ENCODE measurements at places on chromosomes 6 and 20. TPM values are rescaled to one million over a fixed set of nuclear protein-coding genes. Genes with fewer than 3 reads are reported as not detected.
A peak's percentile ranks its signal among the peaks of the same experiment; 100 is the strongest.

GRIK2 gene
- total RNA-seq: 1.1 TPM

DNA sequence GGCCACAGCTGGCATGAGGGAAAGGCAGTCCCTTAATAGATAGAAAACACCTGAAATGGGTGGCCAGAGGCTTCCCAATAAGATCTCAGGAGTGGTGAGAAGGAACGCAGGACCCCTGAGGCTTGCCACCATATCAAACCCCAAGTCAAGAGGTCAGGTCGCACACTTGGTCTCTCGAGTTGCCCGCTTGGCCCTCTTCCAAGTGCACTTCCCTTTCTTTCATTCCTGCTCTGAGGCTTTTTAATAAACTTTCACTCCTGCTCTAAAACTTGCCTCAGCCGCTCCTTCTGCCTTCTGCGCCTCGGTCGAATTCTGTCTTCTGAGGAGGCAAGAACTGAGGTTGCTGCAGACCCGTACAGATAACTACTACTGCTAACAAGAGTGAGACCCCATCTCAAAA is 64.2 kb downstream of the SLC2A10 start:
- DNase-seq: no peak

DNA sequence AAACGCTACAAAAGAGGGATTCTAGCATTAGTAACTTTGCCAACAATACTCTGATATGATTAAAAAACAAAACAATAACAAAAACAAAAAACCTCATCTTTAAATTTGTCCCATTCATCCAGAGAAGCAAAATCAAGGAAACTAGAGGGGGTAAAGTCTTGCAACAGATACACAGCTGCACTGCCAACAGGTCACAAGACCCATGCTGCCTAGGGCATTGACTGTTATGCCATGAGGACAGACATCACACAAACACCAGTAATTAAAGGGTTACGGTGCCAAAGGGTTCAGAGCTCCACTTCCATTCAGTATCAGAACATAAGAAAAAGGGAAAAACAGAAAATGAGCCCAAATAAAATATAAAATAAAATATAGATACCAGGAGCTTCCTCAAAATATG is 1.6 kb downstream of the TBC1D20 start:
- DNase-seq: no peak

- no peak for DNase-seq
These were observed 49.2 kb downstream of the GOPC start for GRCh38 chr6:117553142-117553541.

ATAT1 gene
- total RNA-seq: 8.7 TPM

SAMD3 gene
- total RNA-seq: 10.7 TPM

- peak; percentile 74 for DNase-seq
These were observed 157.3 kb downstream of the DTNBP1 start for GRCh38 chr6:15505463-15505918.

PCK1 gene
- not detected for total RNA-seq

SLC16A10 gene
- total RNA-seq: 4.9 TPM

OTOR gene
- not detected for total RNA-seq

DNA sequence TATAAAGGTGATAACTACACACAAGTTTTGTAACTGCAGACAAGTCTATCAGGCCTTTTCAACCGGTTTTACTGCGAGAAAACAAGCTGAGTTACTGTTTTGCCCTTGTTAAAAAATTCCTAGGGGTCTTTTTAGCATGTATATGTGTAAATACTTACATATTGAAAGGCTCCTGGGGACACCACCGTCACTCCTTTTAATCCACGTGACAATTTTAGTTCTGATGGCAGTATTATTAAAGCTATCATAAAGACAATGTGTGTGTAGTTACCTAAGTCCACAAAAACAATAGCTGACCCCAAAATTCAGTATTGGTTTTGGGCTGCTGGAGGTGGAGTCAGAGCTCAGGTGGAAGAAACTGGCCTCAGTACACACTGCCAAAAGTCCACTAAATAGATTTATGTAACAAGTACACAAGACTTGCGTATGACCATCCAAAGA is 41.3 kb upstream of the HFE start:
- no peak for DNase-seq

TEAD3 gene
- total RNA-seq: 9.3 TPM

KIF13A gene
- total RNA-seq: 16.6 TPM

DNA sequence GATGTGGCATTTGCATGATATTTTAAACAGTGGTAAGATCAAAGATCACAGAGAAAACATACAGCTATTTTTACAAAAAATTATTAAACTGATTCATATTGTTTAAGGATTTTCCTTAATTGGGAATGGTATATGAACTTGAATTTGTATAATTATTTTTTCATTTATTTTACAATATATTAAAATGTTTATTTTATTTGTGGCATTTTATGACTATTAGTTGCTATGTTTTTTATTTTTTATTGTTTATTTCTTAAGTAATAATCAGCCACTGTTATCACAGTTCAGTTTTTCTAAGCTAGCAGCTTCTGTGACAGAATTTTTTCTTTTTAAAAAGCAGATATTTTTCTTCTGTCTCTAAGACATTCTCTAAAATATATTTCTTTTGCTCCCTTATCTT is 387.0 kb upstream of the KHDRBS2 start:
- no peak for DNase-seq

ZC2HC1B gene
- total RNA-seq: 0.49 TPM

DNA sequence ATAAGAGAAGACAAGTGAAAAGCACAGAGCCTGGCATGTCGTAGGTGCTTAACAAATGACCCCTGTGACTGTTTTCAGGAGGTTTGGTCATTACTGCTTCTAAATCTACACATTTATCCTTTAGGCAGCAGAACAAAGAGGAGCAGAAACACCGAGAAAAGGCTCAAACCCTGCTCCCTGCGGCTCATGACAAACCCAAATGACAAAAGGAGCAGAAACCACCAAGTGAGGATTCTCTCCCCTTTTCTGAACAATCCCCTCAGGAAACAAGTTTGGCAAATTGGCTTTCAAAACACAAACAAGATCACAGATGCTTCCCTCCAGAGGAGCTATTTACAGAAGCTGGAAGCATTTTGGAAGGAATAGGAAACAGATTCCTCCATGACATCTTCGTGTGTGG is 15.8 kb upstream of the SIRPG start:
- DNase-seq: no peak

DNA sequence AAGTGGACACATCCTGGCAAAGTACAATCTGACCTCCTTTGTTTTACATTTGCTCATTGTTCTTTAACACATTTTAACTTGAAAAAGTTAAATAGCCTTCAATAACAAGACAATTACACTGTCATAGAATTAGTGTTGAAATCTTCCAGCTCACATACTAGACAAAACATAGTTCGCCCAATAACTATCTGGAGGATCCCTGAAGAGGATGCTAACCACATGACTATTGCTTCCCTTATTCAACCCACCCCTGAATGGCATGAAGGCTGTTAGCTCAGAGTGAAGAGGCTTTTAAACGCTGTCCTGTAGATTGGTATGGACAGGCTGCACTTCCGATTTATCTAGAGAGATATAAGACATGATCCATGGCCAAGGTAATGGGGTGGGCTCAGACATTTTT is 15.0 kb upstream of the DSE start:
- DNase-seq: no peak

GPR6 gene
- not detected for total RNA-seq

- DNase-seq: no peak
These were observed 16.5 kb downstream of the SMLR1 start for GRCh38 chr6:130843575-130844320.

DNA sequence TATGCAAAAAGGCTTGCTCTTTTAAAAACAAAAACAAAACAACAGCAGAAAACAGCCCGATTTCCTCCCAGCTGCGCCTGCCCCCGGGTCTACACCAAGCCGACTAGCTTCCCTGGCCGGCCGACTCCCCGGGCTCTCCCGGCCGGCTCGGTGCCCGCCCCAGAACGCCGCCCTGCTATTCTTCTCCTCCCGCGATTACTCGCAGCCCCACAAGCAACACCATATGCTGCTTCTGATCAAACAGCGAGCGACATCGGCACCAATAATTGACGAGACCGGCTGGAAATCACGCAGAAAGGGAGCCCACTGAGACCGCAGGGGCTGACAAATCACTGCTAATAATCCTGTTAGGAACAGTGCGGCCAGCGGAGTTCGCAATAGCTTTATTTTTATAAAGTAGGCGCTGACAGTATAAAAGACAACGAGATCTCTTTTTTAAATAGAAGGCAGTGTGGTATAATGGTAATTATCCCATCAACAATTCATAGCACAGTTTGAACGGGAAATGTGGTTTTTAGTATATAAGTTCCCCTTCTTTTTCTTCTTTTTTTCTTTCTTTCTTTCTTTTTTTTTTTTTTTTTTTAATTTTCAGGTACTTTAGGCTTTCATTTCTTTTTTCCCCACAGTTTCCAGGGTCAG is 3.3 kb downstream of the SIM1 start:
- DNase-seq: no peak

CLPSL2 gene
- not detected for total RNA-seq

DNA sequence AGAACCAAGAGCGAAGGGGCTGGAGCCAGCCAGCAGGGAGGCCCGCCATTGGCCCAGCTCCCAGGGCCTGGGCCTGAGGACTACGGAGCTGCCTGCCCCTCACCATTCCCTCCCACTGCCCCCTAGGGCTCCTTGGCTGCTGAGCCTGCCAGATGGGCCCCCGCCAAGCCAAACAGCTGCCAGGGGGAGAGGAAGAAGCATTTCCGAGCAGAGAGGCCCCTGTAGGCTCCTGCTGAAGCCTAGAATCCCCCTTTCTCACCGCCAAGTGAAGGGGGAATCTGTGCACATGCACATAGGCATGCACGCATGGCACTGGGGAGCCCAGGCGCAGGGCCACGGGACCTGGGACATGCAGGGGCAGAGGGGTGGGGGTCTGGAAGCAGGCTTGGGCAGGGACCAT is 28.5 kb upstream of the MRPS18A start:
- DNase-seq: no peak

SYTL3 gene
- 13.2 TPM for total RNA-seq

GRCh38 chr20:36941401-36941835 is 10.1 kb downstream of the SAMHD1 start:
- no peak for DNase-seq

DNA sequence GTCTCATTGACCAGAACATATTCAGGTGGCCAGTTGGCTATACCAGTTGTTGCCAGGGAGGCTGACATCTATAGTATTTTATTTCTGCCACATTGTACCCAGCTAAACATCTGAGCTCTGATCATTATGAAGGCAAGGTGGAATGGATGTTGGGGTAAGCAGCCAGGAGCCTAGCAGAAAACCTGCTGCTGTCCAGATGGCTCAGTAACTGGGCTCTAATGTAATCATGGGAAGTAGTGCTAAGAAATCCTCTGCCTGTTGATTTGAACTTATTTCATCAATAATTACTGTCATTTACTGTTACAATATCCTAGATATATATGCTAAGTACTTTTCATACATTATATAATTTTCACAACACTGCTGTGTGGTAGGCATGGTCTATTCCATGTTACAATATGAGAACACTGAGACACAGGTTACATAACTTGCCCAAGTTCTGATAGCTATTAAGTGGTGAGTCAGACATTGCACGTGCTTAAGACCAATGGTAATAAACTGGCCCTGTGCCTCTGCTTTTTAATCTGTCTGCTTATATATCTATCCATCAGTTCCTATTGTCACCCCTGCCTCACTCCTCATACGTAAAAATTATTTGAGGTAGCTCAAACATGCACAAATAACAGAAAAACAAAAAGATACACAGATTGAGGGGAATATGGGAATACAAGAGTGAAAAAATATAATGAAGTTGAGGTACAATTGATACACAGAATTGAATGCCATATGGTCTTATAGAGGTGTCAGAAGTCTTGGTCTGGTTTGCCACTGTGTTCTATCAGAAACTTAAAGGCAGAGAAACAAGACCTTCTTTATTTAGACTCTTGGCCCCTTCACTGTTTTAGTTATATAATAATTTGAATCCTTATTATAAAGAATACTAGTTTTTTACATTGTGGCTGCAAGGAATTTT is 25.2 kb downstream of the TBPL1 start:
- DNase-seq: no peak

SLC22A7 gene
- total RNA-seq: not detected
